SW480 (cell line): ENCODE measurements at places on chromosomes 2 and 18.

DNA sequence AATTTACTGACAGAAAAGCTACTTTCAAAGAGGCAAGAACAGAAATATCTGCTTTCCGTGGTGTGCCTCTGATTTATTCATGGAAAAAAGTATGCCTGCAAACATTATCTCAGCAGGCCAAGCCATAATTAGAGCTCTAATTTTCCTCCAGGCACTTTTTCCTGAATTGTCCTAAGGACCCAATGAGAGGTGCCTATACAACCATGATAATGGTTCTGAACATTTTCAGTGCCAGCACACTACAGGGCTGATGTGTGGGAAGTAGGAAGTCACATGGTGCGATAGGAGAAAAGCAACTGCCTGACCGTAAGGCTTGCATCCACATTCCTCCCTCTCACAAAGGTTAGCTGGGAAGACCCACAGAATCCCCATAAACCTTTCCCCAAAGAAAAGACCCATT lies 45.9 kb upstream of the EGR4 start:
- DNase-seq = no peak

- no peak for DNase-seq
Observed at GRCh38 chr2:241949736-241950412, 80.3 kb downstream of the RTP5 start.

DNA sequence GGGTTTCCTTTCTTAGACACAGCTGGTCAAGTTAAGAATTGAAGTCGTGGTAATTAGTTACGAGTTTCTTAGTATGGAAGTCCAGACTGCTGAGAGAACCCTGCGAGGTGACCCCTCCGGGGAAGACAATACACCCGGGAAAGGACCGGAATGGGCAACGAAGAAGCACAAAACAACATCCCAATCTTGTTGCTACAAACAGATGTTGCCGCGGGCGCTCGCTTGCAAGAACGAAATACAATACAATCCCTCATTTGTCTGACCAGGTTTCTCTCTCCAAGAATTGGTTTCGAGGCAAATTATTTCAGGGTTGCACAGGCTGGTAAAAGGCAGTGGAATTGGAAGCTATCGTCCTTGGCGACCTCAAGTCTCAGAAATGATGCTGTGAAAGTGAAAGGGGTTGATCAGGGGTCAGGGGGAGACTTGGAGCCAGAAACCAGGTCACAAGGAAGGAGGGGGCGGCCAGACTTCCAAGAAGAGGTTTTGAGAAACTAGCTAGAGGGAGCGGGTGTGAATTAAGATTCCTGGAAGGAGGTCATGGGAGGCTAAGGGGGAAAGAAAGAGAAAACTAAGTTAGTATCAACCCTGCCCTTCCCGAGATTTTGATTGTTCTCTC lies 401.9 kb downstream of the HRH4 start:
- no peak for DNase-seq

- DNase-seq = no peak
Observed at GRCh38 chr2:73870084-73870483, 22.7 kb upstream of the ACTG2 start.

GRCh38 chr2:207722773-207723424 lies 11.5 kb downstream of the CCNYL1 start:
- no peak for DNase-seq

- DNase-seq = no peak
Observed at GRCh38 chr2:174086708-174087107, 121.5 kb upstream of the SP3 start.

DNA sequence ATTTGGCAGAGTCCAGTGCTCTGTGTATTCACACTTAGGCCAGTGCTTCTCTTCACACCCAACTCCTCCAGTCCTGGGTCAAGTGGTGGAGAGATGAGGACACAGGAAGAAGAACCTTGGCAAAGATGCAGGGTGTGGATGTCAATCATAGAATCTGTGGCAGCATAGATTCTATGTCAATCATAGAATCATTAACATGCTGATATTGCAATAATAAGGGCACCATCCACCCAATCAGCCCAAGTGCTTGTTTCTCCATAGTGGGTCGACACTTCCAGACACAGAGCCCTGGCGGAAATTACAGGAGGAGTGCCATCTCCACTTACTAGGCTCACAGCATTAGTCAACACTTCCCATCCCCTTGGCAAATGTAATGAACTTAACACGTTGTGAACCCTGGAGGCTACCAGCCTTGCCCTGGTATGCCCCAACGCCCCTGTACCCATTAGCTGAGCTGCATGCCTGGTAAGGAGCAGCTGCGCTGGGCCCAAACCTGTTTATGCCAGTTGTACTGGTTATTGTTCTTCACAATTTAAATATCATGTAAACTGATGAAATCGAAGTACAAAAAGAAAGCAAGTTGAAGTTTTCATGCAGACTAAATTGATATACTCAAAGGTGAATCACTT lies 161.5 kb upstream of the SMAD2 start:
- DNase-seq = no peak

DNA sequence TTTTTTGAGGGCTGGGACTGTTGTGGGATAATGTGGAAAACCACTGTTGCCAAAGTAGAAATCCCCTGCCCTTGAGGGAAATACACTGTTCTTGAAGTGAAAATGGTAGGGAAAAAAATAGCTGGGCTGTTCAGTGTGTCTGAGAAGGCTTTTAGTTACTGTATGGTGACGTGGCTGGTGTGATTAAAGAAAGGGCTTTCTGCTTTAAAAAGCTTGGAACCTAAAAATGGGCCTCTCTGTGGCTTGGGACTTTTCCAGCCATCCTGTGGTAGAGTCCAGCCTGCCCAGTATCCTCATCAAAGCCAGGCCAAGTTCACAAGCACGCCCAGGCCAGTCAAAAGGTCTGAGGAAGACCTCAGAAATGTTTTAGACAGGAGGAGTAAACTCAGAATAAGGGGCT lies 6.8 kb downstream of the MGAT5 start:
- no peak for DNase-seq

- no peak for DNase-seq
Observed at GRCh38 chr2:82139979-82140611, 1835.5 kb upstream of the LRRTM1 start.

DNA sequence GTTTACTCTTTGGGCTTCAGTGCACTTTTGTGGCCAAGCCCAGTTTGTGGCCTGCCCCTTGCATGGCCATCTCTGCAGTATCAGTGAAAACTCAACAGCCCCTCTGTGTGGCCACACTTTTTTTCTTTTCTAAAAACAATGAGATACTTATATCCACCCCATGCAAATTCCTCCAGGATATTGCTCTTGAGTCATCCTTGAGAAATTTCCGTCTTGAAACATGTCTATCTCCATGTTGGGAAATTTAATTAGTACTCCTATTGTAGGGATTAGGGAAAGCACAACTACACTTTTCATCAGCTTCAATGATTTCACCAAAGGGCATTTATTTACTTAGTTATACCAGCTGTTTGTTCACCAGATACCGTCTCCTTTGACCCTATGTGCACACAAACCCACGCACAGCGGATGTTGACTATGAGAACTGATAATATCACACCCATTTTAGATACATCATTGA lies 993.1 kb downstream of the TSN start:
- DNase-seq = peak; percentile 76

DNA sequence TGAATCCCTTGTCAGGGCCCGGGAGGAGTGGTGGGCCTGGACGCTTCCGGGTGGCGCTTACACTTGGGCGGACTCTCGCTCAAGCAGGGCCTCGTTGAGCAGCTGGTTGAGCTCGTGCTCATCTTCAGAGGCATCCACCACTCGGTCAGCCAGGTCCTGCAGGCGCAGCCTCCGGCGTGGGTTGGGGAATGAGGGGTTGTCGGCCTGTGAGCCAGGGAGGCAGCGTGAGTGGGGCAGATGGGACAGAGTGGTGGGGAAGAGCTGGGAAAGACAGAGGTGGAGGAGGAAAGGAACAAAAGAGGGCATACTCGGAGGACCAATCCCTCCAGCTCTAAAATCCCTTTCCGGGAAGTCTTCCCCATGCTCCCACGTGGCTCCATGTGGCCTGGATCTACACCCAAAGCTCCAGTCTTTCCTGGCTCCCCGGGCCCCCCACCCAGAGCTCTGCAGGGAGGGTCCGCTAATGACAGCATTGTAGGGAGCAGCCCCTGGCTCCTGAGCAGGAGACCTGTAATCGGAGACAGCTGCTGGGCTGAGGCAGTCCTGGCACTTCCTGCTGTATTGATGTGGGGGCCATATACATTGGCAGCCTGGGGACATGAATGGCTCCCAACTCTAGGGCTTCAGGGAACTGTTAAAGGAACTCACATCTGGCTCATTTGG lies 41.6 kb downstream of the CENPO start:
- DNase-seq = no peak

- no peak for DNase-seq
Observed at GRCh38 chr2:189113963-189114362, 65.6 kb downstream of the COL5A2 start.

DNA sequence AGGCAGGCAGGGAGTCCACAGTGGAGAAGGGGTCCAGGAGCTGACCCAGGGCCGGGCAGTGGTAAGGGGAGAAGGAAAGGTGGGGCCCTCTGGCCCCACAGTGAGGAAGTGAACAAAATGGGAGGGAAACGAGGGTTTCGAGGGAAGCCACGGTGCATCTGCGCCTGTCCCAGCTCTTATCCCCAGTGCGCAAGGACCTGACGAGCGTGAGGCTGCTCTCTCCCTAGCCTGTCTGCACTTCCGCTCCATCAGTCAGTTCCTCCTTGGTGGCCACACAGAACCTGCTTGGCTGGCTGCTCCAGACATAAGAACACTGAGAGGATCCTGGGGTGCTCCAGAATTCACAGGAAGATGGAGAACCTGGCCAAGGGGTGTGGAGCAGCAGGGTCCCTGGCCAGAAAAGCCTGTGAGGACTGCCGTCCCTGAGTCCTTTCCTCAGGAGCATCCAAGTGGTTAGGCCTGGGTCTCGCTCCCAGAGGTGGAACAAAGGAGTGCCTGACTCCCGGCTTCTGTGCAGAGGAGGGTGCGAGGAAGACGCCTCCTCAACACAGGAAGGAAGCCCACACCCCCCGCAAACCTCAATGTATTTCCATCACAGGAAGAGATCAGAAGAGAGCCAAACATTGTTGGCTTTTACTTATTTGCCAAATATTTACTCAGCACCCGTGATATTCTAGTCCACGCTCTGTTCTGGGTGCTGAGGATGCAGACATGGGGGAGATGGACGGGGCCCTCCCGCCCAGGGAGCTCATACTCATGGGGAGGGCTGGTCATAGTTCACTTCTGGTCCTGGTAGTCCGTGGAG lies 43.7 kb upstream of the SEMA4C start:
- DNase-seq = no peak

- DNase-seq = no peak
Observed at GRCh38 chr2:166134252-166135151, 6.7 kb upstream of the SCN1A start.

- peak; percentile 95 for DNase-seq
Observed at GRCh38 chr2:3651691-3652648, 6.0 kb upstream of the ALLC start.

DNA sequence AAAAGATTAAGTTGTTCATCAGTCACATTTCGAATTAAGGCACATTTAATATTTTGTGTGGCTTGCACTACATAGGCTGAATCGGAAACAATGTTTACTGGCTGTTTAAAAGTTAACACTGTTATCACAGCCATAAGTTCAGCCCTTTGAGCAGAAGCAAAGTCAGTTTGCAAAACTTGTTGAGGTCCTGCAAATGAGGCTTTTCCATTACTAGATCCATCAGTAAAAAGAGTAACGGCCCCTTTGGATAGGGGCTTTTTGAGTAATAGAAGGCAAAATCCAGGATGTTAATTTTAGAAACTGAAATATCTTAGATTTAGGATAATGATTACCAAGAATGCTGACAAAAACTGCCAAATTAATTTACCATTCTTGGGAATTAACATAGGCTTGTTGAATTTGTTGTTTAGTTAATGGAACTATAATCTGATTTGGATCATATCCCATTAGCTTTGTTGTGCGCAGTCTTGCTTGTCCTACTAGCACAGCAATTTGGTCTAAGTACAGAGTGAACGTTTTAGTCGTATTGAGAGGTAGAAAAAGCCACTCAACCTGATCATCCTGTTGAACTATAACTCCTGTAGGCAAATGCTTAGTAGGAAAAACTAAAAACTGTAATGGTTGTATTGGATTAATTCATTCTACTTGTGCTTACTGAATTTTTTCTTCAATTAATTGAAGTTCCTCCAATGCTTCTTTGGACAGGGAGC lies 13.9 kb upstream of the SUCLG1 start:
- no peak for DNase-seq

- DNase-seq = no peak
Observed at GRCh38 chr18:79787865-79788733, 9.6 kb upstream of the KCNG2 start.

- peak; percentile 41 for DNase-seq
Observed at GRCh38 chr18:13112982-13113381, 105.6 kb upstream of the LDLRAD4 start.

DNA sequence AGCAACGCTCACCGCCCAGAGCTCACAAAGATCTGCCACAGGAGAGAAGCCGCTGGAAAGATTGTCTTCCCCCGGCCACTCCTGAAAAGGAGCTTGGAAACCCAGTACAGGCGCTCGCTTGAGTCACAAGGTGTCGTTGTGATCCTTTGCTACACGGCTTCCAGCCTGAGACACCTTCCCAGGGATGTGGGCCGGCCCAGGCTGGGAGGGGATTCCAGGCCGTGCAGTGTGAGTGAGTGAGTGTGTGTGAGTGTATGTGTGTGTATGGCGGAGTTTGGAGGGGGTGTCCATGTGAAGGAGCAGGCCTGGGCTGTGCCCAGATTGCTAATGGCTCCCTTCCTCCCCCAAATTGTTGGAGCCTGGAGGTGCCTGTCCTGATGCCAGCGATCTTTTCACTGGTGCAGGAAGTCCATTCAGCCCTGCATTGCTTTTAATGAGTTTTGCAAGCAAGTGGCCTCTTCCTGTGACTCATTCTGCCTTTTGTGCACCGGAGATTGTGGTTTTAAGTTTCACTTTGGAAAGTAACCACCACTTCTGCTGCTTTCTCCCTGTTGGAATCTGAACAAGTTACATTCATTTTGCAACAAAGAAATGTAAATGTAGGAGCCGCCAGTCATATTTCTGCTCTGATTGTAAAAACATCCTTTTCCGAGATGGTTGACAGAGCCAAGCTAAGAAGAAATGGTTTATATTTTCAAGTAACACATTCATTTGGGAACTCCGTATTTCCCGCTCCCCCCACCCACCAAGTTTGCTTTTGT lies 83.7 kb downstream of the LPIN1 start:
- DNase-seq = peak; percentile 99

DNA sequence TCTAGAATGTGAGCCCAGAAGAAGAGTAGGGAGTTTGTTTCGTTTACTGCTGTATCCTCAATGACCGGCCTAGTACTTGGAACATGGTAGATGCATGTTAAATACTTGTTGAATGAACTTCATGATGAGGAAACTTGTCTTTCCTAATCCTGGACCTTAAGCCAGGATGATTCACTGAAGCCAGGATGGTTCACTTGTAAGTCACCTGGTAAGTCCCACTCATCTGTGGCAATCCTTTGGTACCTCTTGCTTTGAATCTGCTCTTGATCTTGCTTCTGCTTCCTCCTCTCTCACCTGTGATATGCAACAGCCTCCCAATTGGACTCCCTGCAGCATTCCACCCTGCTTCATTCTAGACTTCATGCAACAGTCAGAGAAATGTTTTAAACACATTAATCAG lies 43.6 kb downstream of the QPCT start:
- no peak for DNase-seq
